ENCODE measurements at places on chromosomes 16 and 17.

- DNase-seq, result no peak
- peaks cover 52% of the 10 kb centered on the region for H3K27me3 ChIP-seq
- peaks cover 3% of the 10 kb centered on the region for H3K36me3 ChIP-seq
- H3K4me1 ChIP-seq, result no peaks in the 10 kb centered on the region
- no peak overlapping the region for H3K27ac ChIP-seq
These were observed 32.7 kb downstream of the CDK5RAP3 start for GRCh38 chr17:48003417-48004151.

- H3K4me1 ChIP-seq, result no peaks in the 10 kb centered on the region
- H3K4me3 ChIP-seq, result no peak overlapping the region
- H3K27ac ChIP-seq, result no peak overlapping the region
- no peak for DNase-seq
- no peaks in the 10 kb centered on the region for H3K27me3 ChIP-seq
These were observed 10.5 kb downstream of the GAA start for GRCh38 chr17:80111702-80112470.

- H3K36me3 ChIP-seq, result no peaks in the 10 kb centered on the region
- DNase-seq, result no peak
- H3K27ac ChIP-seq, result no peak overlapping the region
- H3K27me3 ChIP-seq, result no peaks in the 10 kb centered on the region
- H3K4me3 ChIP-seq, result no peak overlapping the region
These were observed 8.8 kb downstream of the WFIKKN2 start for GRCh38 chr17:50844117-50844700.

GRCh38 chr16:24681793-24682192 is 47.7 kb upstream of the TNRC6A start:
- DNase-seq, result no peak
- H3K36me3 ChIP-seq, result no peaks in the 10 kb centered on the region
- no peaks in the 10 kb centered on the region for H3K4me1 ChIP-seq
- H3K27ac ChIP-seq, result no peak overlapping the region
- H3K4me3 ChIP-seq, result no peak overlapping the region

DNA sequence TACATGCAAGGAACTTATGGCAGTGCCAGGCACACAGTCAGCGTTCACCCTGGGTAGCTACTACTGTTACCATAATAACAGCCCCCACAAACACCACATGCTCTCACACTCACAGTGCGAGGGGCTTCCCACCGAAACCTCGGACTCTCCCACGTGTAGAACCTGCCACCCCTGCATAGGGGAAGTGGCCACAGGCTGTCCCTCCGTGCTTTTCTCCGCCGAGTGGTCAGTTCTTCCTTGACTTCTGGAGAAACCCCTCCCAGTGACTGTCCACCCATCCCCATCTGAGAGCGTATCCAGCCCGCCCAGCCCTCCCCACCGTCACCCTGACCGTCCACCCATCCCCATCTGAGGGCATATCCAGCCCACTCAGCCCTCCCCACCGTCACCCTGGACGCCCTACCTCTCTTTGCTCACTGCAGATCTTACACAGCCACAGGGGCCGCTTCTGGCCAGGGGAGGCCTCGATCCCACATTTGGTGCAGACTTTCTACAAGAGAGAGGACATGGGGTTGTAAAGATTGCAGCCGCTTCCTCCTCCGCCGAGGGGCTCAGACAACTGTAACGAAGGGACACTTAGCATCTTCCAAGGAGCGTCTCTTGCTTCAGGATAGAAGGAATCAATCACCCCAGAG is 71.1 kb downstream of the RPH3AL start:
- H3K36me3 ChIP-seq, result peaks cover 2% of the 10 kb centered on the region
- H3K4me1 ChIP-seq, result no peaks in the 10 kb centered on the region
- no peak for DNase-seq
- H3K4me3 ChIP-seq, result no peak overlapping the region
- H3K27ac ChIP-seq, result no peak overlapping the region

- no peak for DNase-seq
- H3K4me3 ChIP-seq, result peak overlapping the region; percentile 98
- peaks cover 55% of the 10 kb centered on the region for H3K36me3 ChIP-seq
- H3K4me1 ChIP-seq, result peaks cover 29% of the 10 kb centered on the region
These were observed 1.2 kb downstream of the PRR14 start for GRCh38 chr16:30652005-30652296.

GRCh38 chr16:399340-400019 is 2.2 kb upstream of the DECR2 start:
- H3K4me3 ChIP-seq, result peak overlapping the region; percentile 85
- peaks cover 37% of the 10 kb centered on the region for H3K36me3 ChIP-seq
- no peak overlapping the region for H3K27ac ChIP-seq
- DNase-seq, result no peak

DNA sequence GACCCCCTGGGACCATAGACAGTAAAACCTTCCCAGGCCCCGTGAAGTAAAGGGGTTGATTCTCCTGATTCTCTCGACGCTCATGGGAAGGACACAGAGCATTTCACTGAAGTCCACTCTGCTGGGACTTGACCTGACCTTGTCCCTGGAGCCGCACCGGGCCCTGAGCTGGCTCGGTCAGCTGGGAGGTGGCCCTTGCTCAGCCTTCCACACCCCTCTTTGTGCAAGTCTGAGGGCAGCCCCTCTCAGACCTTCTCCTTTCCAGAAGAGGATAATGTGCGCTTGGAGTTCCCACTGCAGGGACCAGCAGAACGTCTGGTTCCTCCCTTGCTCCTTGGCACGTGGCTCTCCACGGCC is 115.5 kb downstream of the RAP1GAP2 start:
- peaks cover 36% of the 10 kb centered on the region for H3K4me1 ChIP-seq
- no peak for DNase-seq
- H3K36me3 ChIP-seq, result peaks cover 27% of the 10 kb centered on the region

DNA sequence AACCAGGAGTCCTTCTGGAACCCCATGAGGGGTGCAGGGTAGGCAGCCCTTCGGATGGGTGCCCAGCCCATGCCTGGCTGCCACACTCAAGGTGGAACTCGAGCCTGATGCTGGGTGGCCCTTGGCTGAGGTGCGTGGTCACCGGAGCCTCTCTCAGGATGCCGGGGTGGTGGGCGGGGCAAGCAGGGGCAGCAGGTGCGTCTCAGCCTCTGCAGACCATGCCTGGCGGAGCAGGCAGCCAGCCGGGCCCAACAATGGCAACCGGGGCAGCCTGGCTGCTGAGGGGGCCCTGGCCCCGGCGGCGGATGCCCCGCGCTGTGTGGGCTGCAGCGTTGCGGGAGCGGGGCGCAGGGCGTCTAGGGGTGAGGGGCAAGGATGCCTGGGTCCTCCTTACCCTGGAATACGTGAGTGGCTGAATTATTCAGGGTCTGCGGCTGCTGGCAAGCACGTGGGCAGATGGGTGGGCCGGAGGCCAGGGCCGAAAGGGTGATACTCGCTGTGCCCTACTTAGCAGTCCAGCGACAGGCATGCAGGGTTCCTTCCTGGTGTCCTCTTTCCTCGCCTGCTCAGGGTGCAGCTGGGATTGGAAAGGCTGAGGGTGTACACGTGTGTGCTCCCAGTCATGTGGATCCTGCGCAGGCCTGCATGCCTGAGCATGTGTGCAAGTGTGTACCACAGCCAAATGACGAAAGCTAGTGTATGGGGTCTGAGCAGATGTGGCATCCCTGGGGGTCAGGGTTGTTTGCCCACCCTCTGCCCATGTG is 14.6 kb downstream of the MYO15A start:
- no peak for DNase-seq
- peaks cover 3% of the 10 kb centered on the region for H3K36me3 ChIP-seq
- H3K4me1 ChIP-seq, result no peaks in the 10 kb centered on the region
- H3K4me3 ChIP-seq, result no peak overlapping the region

GRCh38 chr17:9488556-9488955 is 87.1 kb downstream of the STX8 start:
- H3K4me1 ChIP-seq, result peaks cover 3% of the 10 kb centered on the region
- no peak overlapping the region for H3K4me3 ChIP-seq
- peaks cover 22% of the 10 kb centered on the region for H3K36me3 ChIP-seq
- H3K27ac ChIP-seq, result no peak overlapping the region
- H3K27me3 ChIP-seq, result no peaks in the 10 kb centered on the region

- H3K4me3 ChIP-seq, result no peak overlapping the region
- H3K27ac ChIP-seq, result no peak overlapping the region
- H3K27me3 ChIP-seq, result no peaks in the 10 kb centered on the region
- H3K36me3 ChIP-seq, result no peaks in the 10 kb centered on the region
These were observed 163.2 kb downstream of the TOX3 start for GRCh38 chr16:52383640-52384292.

Data from effector memory CD8-positive, alpha-beta T cell (primary cell).